ENCODE measurements at places on chromosomes 4 and X. TPM values are rescaled to one million over a fixed set of nuclear protein-coding genes. Genes with fewer than 3 reads are reported as not detected.

DNA sequence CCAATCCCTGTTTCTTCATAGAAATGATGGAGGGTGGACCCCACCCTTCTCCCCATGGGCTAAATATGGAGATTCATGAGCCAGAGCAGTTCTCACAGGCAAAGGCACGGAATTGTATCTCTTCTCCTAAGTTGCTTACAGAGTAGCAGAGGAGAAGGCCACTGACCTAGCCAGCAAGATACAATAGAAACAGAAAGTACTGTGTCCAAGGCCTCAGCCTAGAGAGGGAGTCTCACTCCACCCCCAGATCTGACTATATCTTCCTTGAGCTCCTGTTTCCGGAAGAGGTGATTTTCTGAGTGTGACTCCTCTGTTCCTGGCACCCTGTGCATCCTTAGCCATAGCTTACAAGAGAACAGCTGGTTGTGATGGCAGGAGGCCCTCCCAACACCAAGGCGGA lies at the start of gene FATE1:
TSS of gene FATE1 (plus strand) at position 284 of the 400 bp plus-strand sequence. CDS start at position 369, 85 bp downstream.
- no peak within 1 kb of the TSS for H3K4me3 ChIP-seq
- H3K27me3 ChIP-seq = peaks cover 2% of the 10 kb centered on the region
- H3K36me3 ChIP-seq = no peaks in the 10 kb centered on the region
- H3K4me1 ChIP-seq = no peaks in the 10 kb centered on the region
- DNase-seq = no peak
- H3K27ac ChIP-seq = no peak within 1 kb of the TSS

GRCh38 chr4:186918466-186918865 lies 194.8 kb upstream of the FAT1 start:
- H3K36me3 ChIP-seq = no peaks in the 10 kb centered on the region
- DNase-seq = no peak
- H3K4me1 ChIP-seq = peaks cover 26% of the 10 kb centered on the region
- H3K27ac ChIP-seq = no peak overlapping the region
- H3K27me3 ChIP-seq = no peaks in the 10 kb centered on the region

DNA sequence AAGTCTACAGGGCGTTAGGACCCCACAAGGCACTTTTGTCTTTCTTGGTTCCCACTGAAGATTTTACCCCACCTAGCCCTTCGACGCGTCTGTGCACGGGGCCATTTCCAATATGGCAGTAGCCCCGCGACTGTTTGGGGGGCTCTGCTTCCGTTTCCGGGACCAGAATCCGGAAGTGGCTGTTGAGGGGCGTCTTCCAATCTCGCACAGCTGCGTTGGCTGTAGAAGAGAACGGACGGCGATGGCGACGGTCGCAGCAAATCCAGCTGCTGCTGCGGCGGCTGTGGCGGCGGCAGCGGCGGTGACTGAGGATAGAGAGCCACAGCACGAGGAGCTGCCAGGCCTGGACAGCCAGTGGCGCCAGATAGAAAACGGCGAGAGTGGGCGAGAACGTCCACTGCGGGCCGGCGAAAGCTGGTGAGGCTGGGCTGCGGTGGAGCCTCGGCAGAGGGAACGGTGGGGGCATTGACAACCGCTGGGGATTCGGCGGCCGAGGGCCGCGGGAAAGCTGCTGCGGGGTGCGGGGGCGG lies at the start of gene USP11:
TSS of gene USP11 (plus strand) at position 207 of the 530 bp plus-strand sequence. CDS start at position 242, 35 bp downstream.
- peaks cover 14% of the 10 kb centered on the region for H3K27me3 ChIP-seq
- H3K4me1 ChIP-seq = no peaks in the 10 kb centered on the region
- peaks cover 3% of the 10 kb centered on the region for H3K36me3 ChIP-seq
- DNase-seq = peak; percentile 83
- peak within 1 kb of the TSS; percentile 97 for H3K27ac ChIP-seq
- H3K4me3 ChIP-seq = peak within 1 kb of the TSS; percentile 59

The SPANXB1 gene
- not detected for total RNA-seq

The PNCK gene
- 0.77 TPM for total RNA-seq

- peaks cover 6% of the 10 kb centered on the region for H3K27me3 ChIP-seq
- peak; percentile 97 for DNase-seq
- H3K36me3 ChIP-seq = no peaks in the 10 kb centered on the region
Observed at GRCh38 chr4:164383358-164384220, 370.3 kb upstream of the SMIM31 start.

- H3K27me3 ChIP-seq = no peaks in the 10 kb centered on the region
- H3K27ac ChIP-seq = no peak overlapping the region
- no peaks in the 10 kb centered on the region for H3K36me3 ChIP-seq
- DNase-seq = peak; percentile 89
- no peaks in the 10 kb centered on the region for H3K4me1 ChIP-seq
Observed at GRCh38 chr4:57163530-57164459, 53.6 kb upstream of the IGFBP7 start.

DNA sequence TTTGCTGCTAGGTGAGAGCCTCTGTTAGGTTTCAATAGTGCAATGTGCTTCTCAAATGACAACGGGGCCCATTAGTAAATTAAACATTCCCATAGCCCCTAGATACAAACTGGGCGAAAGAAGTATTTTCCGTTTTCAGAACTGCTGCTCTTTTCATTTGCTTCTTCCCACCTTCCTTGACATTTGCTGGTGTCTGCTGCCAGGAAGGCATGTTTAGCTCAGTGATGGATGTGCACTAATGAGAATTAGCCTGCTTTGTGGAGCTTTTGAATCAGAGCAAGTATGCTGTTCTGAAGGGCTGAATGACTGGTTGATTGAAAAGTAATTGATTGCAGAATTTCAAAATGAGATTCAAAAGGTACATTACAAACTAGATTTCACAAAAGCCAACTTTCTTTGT lies 57.0 kb downstream of the SHROOM3 start:
- H3K27ac ChIP-seq = no peak overlapping the region
- H3K36me3 ChIP-seq = no peaks in the 10 kb centered on the region
- no peak overlapping the region for H3K4me3 ChIP-seq
- H3K27me3 ChIP-seq = no peaks in the 10 kb centered on the region
- H3K4me1 ChIP-seq = peaks cover 10% of the 10 kb centered on the region
- DNase-seq = no peak
